CD4-positive, alpha-beta T cell treated with Interleukin-6 at 100 ng/mL for 8 hours (primary cell): ENCODE measurements at places on chromosomes 11 and 22.

DNA sequence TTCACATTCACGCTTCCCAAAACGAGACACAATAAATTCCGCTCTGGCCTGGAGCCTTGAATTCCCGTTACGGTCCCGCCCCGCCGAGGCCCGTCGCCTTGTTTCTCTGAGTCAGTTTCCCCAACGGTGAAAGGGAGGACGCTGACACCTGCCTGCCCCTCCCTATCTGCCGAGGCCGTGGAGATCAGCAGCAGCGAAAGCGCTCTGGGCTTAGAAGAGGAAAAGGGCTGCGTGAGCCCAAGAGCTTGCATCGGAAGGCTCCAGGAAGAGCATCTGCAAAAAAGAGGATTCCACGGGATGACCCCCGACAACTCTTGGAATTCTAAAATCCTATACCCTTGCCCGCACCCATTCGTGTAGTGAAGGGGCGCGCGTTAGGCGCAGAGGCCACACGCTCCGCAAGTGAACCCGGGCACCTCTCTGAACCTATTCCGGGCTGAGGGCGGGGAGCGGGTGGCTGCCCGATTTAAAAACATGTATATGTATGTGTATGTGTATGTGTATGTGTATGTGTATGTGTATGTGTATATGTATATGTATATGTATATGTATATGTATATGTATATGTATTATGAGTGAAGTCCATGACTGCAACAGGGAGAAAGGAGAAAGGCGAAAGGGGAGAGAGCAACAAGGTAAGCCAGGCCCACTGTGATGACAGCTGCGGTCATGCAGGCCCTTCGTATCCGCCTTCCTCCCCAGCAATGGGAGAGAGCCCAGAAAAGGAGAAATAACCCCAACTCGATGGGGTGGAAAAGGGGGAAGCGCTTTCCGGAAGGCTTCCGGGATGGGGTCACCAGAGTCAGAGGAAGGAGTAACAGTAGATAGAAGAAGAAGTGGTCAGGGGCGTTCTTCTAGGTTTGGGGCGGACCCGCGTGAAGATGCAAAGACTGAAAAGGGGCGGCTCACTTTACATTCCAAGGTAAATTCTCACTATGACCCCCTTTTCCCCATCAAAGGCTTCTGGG, 948 bp upstream of the MRTFA start:
- DNase-seq: peak; percentile 42

DNA sequence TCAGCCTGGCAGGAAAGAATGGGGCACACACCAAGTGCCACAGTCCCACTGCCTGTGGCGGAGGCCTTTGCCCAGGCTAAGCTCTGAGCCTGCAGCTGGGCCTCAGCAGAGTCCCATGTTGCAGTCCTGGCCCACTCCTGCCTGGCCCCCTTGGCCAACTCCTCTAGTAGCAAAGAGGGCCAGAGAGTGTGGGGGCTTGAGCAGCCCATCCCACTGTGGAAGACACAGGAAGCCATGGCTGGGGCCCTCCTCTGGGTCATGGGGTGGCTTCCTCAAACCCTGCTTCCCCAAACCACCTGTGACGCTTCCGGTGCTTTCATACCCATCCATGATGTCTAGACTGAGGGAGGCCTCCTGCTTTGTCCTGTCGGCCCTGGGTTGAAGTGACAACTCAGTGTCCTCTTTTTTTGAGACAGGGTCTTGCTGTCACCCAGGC, 5.8 kb downstream of the RPS19BP1 start:
- peak; percentile 31 for DNase-seq

DNA sequence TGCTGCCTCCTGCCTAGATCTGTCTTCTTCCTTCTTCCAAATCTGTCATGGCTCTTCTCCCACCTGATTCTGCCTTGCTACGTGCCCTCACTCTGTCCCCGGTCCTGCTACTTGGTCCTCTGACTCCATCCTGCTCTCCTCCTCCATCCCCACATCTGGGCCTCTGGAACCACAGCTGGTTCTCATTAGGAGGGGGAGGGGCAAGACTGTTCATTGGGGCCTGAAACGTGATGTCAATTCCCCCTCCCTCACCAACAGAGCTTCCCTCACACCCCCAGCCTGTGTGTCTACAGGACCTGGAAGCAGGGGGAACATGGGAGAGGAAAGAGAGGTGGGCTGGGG, 9.1 kb downstream of the DCHS1 start:
- no peak for DNase-seq

DNA sequence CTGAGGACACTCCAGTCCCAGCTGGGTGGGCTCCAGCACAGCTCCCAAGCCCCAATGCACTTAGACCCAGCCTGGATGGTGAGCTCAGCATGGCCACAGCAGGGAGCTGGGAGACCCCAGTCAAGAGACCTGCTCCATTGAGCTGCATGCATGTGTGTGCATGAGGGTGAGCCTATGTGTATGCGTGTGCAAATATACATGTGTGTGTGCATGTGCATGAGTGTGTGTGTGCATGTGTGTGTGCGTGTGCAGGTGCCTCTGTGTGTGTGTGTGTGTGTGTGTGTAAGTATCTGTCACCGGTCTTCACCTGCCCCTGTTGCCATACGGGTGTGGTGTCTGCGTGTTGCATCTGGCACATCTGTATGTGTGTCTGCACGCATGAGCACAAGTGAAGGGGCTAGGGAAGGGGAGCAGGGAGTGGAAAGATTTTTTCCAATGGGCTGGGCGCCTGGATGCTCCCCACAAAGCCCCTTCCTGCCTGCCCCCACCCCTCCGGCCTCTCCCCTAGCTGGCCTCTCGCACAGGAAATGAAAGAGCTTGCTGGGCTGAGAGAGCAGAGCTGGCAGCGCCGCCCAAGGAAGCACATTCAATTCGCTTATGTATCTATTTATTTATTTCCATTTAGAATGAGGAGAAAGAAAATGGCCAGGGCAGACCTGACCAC, 4.1 kb downstream of the TSPAN32 start:
- no peak for DNase-seq

DNA sequence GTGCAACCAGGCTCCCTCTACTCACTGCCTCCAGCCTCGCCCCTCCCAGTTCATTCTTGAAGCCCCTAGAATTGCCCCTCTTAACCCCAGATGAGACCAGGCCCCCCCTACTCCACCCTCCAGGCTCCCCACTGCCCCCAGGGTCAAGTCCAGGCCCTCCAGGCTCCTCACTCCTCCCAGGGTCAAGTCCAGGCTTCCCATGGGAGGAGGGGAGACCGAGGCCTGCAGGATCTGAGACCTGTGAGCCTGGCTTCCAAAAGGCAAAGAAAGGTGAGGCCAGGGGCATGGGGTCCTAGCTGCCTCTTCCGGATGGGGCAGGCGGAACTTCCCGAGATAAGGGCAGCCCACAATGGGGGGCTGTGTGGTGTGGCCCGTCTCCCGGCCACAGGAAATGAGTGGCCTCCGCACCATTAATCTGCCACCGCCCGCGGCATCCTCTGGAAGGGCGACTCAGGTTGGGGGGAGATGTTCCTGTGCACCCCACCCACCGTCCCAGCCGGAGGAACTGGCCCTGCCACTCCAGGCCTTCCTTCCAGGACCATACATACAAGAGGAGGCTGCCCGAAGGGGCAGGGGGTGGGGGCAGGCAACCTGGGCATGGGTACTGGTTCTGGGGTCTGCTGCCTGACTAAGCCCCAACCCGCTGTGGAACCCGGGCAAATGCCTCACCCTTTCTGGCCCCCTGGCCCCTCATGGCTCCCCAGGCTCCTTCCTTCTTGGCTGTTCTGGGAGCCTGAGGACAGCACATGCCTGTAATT, 35.1 kb upstream of the WNT11 start:
- DNase-seq: no peak

- no peak for DNase-seq
Measured at GRCh38 chr22:17133137-17133536, 12.0 kb upstream of the TMEM121B start.

DNA sequence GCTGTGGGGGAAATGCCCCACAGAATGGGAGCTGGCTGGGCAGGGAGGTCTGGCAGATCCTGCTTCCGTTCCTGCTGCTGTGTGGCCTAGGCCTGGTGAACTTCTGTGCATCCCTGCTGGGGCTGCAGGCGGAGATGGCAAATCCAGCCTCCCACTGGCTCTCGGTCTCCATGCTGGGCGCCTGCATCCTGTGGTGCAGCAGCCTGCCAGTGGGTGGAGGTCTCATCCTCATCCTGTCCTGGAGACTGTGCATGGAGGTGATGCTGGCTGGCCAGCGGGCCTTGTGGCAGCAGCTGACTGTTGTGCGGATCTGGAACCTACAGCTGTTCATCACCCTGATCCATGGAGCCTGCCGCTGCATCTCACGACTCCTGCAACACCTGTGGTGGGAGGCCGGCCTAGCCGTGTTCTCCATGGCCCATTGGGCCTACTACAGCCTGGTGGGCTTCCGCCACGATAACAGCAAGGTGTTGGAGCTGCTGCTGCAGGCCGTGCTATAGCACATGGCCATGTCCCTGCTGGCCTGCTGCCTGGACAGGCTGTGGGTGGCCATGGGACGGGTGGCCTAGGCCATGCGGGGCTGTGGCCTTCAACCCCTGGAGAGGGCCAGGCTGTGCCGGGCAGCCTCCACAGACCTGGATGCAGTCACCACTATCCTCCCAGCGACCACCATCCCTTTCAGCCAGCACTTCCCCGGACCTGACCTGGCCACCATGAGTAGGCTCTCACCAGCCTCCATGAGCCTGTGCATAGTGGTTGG, 8.8 kb upstream of the RPL3 start:
- no peak for DNase-seq

GRCh38 chr11:130729678-130730300, 186.5 kb downstream of the SNX19 start:
- no peak for DNase-seq
